DMS79 treated with DMSO at 0.1 percent for 48 hours (cell line): ENCODE measurements at places on chromosomes 1 and 21.

DNA sequence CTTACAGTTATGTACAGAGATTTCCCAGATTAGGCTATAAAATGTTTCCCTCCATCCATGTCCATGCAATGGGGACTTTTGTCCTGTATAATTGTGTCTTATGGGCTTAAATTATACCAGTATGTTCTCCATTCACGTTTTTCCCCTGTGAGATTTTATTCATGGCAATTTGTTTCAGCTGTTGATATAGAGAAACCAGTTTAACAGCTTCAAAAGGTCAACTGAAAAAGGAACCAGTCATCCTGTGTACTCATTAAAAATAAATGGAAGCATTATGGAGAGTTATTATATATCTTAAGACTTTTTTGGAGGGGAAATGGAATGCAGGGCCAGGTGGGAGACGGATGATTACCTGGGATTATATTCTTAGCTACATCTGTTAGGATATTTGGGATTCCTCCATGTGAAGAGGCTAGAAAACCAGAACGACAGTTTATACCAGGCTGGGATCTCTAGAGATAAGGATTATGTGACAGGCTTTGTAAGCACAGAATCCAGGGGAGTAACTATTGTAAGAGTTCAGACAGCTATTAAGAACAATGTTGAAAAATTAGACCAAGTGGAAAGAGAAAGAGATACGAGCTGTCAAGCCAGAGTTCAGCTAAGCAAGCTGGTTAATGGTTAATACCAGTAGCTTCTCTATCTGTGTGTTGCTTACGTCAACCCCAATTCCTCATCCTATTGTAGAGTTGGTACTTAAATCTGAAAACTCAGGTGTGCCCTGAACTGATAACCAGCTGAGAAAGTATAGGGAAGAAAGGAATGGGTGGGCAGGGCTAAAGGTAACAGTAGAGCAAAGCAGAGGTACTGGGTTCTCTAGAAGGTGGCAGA, 12.4 kb upstream of the ZNF697 start:
- no peak for DNase-seq

DNA sequence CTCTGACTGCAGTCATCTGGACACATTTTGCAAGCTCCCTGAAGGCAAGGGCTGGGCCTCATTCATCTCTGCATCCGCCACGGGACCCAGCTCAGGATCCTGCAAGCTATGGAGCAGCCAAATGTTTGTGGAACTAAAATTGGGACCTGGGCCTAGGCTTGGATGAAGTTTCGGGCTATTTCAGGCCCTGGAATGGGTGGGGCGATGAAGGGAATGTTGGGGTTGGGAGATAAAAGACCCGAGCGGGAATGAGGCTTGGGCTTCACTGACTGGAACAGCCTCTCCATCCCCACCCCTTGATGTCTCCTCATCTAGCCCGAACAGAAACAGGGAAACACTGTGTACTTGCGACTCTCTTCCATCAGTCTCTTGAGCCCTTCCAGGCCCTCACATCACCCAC, 7.3 kb upstream of the AHCYL1 start:
- DNase-seq, result no peak

DNA sequence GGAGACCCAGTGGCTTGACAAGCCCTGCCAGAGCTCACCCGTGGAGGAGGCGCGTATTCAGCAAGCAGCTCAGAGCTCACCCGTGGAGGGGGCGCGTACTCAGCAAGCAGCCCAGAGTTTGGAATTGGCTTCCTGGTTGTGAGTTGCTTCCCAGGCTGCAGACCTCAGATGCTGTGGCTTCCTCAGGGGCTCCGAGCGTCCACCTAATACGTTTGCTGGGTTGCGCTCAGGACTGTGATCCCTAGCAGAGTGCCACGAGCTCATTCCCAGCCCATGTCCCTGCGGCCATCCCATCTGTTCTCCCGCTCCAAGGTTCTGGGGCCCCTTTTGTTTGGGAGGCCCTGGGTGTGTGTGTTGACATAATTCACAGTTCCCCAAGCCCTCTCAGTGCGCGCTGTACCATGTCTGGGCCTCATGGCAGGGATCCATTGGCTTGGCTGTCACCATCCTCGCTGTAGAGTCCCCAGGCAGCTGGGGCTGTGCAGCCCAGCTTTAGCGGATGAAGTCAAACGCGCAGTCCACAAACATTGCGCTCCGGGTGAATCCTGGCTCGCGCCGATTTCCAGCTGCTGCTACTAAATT, 3.6 kb downstream of the AJAP1 start:
- DNase-seq, result no peak

GRCh38 chr1:32263744-32264143, 12.7 kb downstream of the LCK start:
- DNase-seq, result no peak

- peak; percentile 12 for DNase-seq
These were observed 23.1 kb upstream of the HFM1 start for GRCh38 chr1:91427741-91428140.

DNA sequence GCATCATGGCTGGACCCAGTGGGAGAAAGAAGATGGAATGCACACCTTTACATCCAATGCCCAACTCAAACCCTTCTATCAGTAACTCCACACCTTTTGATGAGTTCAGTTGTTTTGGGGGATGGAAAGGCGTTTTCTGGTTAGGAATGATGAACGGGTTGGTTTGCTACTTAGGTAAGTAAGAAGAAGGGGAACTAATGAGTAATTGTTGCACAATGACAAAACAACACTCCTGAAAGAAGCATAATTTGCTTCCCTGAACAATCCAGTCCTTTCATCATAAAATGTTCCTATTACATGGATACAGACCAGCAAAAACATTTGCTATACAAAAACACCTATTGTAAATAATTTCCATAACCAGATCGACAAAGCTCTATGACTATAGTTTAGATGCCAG, 35.9 kb upstream of the NFIA start:
- DNase-seq, result no peak

- peak; percentile 27 for DNase-seq
These were observed 808 bp downstream of the MAP3K21 start for GRCh38 chr1:233328142-233328921.

- no peak for DNase-seq
These were observed 26.2 kb downstream of the PRDM15 start for GRCh38 chr21:41852929-41853320.

- no peak for DNase-seq
These were observed 413.0 kb downstream of the NEGR1 start for GRCh38 chr1:71869326-71869725.

GRCh38 chr1:197362871-197363270, 94.8 kb downstream of the CRB1 start:
- DNase-seq, result no peak
